ENCODE measurements at places on chromosomes 5 and 9. TPM values are rescaled to one million over a fixed set of nuclear protein-coding genes. Genes with fewer than 3 reads are reported as not detected.
A peak's percentile ranks its signal among the peaks of the same experiment; 100 is the strongest.

- peak; percentile 46 for DNase-seq
Measured at GRCh38 chr9:113525831-113526230, 62.3 kb downstream of the RGS3 start.

The CHSY3 gene
- total RNA-seq: 3.4 TPM

DNA sequence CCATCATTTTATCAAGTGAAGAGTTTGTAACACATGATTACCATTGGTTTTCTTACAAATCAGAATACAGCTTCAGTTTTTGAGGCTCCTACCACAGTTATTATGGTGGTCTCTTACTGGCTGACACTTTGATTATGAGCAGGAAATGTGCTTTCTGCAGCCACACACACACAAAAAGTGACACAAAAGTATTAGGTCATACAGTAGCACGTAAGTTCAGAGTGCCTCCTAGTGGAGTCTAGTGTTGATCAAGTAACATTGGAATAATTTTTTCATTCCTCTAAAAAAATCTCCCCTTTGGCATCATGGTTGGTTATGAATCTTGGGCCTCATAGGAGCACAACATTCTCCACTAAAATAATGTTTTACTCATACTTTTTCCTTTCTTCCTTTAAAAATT is 37.6 kb downstream of the PAM start:
- DNase-seq: peak; percentile 47

The LRRC19 gene
- not detected for total RNA-seq

GRCh38 chr5:77586101-77586500 is 52.4 kb downstream of the OTP start:
- no peak for DNase-seq

DNA sequence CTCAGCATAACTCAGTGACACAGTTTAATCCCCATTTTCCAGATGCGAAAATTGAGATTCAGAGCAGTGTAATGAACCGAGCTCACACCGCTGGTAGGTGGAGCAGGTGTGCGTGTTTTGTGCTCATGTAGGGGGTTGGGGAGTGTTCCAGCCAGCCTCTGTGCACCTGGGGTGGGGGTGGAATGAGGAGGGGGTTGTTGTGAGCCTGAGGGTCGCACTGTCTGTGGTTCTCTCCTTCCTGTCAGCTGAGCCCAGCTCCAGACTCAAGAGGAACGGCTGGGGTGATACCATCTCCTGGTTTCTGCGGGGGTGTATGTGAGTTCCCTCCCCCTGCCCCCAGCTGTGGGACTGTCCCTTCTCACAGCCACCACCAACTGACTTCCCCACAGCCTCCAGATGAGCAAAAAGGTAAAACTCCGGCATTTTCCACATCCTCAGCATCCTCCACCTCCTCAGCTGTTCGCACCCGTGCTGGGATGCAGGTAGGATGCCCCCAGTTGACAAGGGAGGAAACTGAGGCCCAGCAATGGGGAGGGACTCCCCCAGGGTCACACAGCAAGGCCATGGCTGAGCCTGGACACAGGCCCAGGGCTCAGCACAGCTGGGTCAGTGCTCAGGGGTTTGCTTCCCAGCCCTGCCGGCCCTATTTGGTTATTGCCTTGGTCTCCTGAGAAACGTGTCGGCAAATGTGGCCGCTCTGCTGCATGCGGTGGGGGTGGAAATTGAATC is 2.1 kb downstream of the SH2D3C start:
- DNase-seq: no peak

DNA sequence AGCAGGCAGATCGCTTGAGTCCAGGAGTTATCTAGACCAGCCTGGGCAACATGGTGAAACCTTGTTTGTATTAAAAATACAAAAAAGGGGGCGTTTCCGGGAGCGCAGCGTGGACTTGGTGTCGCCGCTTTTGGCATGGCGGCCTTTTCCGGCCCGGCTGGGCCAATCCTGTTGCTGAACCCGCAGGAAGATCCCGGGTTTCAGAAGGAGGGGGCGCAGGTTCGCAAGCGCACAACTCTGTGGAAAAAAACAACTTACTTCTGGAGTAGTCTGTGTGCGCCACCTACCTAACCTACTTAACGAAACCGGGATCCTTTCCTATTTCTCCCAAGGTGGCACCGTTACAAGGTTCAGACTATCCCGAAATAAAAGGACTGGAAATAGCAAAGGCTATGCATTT is 198.6 kb downstream of the MSX2 start:
- no peak for DNase-seq

GRCh38 chr5:135156715-135157404 is 122.8 kb upstream of the PITX1 start:
- DNase-seq: no peak

DNA sequence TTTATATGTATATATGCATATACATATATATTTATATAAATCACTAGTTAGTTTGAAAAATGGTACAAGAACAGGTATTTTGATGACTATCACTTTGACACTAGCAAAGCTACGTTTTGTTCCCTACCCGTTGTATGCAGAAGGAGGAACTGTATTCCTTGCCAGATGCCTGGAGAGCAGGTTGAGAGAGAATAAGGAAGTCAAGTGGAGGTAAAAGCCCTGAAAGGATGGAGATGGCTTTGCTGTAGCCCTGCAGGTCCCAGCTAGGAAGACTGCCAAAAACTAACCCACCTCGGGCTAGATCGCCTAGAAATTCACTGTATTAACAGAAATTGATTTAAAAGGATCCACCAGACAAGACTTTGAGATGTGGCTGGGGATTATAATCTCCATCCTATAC is 229.3 kb downstream of the RFX3 start:
- DNase-seq: no peak

The ROR2 gene
- total RNA-seq: under 0.01 TPM

GRCh38 chr5:98096155-98096554 is 677.3 kb upstream of the RGMB start:
- no peak for DNase-seq

The ADGRV1 gene
- total RNA-seq: 0.22 TPM

The LIFR gene
- 29.2 TPM for total RNA-seq

The ZNF354B gene
- 3.9 TPM for total RNA-seq

- no peak for DNase-seq
Measured at GRCh38 chr9:25353783-25354182, 324.5 kb downstream of the TUSC1 start.

The GPR151 gene
- total RNA-seq: not detected

All from lung microvascular endothelial cell (primary cell).